ENCODE measurements at places on chromosomes 4 and X.

DNA sequence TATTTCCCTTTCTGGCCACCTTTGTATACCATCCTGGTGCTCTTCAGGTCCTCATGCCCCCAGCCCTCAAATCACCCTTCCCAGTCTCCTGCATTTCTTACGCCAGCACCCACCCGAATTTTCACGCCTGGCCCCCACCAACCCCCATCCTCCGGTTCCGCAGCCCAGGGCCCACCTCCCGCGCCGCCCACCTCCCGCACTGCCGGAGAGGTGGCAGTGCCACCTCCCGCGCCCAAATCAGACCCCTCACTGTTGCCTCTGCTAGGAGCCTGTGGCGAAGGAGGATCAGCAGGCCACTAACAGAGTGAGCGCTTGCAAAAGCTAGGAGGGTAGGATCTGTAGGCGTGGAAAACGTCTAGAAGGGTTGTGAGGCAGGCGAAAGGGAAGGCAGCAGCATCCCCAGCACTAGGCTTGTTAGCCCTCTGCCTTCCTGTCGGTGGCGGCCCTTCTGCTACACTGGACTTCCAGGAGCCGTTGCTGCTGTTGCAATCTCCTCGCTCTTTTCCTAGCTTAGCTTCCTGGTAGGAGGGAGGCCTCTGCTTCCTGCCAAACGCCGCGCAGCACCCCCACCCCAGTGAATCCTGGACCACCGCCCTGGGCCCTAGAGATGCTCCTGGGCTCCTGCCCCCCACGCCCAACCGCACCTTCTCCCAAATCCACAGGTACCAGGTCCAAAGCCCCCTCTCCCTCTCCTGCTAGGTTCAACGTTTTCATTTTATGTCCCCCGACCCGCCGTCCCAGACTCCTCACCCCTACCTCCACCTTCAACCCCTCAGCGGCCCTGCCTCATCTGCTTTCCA, 51.0 kb downstream of the SPIN2B start:
- no peak for DNase-seq

DNA sequence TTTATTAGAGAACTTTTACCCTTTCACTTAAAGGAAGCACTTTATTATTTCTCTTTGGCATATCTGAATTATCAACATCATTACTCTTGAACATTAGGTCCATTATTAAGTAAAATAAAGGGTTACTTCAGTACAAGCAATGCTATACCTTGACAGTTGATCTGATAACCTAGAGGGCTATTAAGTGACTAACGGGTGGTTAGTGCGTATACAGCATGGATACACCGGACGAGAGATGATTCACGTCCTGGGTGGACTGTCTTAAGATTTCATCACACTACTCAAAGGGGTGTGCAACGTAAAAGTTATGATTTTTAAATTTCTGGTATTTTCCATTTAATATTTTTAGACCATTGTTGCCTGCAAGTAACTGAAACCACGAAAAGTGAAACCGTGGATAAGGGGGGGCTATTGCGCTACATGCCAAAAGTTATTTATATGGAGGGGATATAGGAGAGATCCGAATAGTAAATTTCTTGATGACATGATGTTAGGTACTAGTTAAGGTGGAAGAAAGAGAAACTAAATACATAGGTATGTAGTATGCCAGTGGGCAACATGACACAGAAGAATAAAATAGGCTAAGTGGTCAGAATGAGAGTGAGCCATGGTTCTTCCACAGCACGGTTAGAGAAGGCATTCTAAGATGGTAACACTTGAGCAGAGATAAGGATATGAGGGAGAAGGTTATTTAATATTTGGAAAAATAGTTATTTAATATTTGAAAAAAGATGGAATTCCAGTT, 230.8 kb upstream of the ANKRD50 start:
- DNase-seq = no peak

- peak; percentile 33 for DNase-seq
Observed at GRCh38 chr4:742742-743311, 37.2 kb downstream of the PCGF3 start.

- no peak for DNase-seq
Observed at GRCh38 chr4:79163981-79164490, 161.8 kb downstream of the NAA11 start.

GRCh38 chr4:25123236-25123635, 37.0 kb downstream of the SEPSECS start:
- DNase-seq = no peak

GRCh38 chr4:105586638-105587328, 34.4 kb downstream of the ARHGEF38 start:
- DNase-seq = no peak

- DNase-seq = peak; percentile 32
Observed at GRCh38 chrX:111352424-111352823, 59.6 kb downstream of the DCX start.

DNA sequence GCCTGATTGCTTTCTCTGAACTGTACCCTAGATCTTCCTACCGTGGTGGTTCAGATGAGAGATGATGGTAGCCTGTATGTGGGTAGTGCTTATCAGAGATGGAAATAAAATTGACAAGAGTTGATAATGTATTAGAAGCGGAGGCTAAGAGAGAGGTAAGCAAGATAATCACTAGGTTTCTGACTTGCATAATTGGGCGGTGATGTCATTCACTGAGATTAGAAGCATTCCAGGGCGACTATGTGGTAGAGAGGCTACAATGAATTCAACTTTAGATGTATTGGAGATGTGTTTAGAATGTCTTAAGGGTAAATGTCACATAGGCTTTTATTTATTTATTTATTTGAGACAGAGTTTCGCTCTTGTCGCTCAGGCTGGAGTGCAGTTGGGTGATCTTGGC, 415 bp upstream of the TENM3 start:
- no peak for DNase-seq

DNA sequence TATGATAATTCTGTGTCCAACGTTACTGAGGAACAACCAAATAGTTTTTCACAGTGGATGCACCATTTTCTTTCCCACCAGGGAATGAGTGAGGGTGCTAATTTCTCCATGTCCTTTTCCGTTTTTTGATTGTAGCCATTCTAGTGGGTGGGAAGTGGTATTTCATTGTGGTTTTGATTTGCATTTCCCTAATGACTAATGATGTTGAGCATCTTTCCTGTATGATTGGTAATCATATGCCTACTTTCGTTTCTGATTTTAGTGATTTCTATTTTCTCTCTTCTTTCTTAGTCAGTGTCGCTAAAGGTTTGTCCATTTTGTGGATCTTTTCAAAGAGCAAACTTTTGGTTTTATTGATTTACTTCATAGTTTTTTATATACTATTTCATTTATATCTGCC, 32.1 kb upstream of the TEX13D start:
- no peak for DNase-seq

- DNase-seq = no peak
Observed at GRCh38 chrX:44971674-44972073, 98.7 kb downstream of the KDM6A start.

DNA sequence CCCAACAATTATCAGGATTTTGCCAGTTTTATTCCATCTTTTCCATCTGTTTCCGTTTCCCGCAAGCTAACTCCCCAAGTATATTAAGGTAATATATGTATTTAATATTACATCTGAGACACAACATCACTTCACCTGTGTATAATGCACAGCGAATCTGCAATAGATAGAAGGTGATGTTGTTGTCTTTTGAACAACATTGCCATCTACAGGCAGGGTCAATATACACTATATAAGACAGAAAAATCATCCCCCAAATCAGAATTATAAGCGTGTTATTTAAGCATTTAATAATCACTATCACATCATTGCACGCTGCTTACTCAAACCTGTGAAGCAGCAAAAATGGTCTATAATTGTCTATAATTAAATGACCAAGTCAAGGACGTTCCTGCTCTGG, 1115.5 kb downstream of the NLGN4X start:
- DNase-seq = no peak

DNA sequence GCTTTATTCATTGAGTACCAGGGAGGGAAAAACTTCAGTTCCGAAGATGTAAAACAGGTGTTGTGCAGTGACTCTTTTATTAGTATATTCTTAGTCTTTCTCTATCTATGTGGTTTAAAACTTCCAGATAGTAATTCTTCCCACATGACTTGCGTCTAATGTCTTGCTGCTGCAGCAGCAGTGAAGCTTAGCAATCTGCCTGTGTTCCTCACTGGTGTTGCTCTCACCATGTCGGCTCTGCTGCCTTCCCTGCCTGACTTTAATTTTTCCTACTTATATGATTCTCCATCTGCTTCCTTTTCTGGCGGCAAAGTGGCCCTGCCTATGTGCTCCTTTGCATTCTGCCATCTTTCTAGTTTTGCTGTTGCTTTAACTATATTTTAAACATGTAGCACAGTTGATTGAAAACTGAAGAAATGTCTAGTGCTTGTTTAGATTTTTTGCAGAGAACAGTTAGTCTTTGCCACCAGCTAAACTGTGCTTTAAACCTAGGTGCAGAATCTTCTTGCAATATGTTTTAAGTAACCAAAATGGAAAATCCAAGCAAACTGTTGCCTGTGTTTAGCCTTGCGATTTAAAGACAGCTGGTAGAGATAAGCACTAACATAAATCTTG, 1934.2 kb upstream of the IGFBP7 start:
- DNase-seq = no peak

GRCh38 chr4:67615119-67615518, 56.6 kb downstream of the STAP1 start:
- DNase-seq = no peak

DNA sequence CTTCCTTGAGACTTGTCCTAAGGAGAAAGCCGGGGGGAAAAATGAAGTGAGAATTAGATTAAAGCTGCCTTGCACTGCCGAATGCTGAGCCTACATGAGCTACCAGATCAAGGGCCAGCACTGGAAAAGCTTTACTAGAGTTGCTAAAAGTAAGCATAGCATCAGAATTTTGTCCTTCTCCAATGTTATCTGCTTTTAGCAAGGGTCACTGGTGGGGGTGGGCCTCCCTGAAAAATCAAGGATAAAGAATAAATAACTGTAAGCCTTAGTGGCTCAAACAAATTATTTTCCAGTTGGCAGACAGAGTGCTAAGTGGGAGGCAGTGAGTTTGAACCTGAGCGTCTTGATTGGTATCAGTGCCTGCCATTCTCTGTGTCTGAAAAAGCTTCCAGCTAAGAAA, 310.5 kb upstream of the PITX2 start:
- DNase-seq = no peak

DNA sequence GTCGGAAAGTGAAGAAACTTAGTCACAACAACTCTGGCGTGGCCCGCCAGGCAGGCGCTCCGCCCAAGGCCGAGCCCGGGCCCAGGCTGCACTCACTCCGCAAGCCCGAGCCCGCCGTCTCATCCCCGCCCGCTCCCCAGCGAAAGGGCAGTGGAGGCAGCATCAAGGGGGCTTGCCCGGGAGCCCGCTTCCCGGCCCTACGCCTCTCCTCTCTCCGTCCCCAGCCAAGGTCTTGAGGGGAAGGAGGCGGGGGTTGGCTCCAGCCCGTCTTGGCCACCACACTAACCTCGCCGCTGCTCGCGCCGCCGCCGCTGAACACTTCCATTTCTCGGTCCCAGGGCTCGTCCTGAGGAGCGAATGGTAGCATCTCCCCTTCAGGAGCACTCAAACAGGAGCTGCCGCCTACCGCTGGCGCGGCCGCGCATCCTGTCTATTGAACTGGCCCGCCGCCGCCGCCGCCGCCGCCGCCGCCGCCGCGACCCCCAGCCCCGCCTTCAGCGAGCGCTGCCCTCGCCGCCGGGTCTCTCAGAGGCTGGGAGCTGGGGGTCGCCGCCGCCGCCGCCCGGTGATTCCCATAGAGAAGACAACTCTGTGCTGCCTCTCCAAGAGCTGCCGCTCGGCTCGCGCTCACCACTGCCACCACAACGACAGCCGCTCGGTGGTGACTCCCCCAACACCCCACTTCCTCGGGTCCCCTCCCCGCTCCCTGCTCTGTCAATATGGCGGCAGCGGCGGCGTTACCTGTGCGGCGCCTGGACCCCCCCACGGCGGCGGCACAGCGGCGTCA, at the start of gene RPS6KA6:
TSS of gene RPS6KA6 (minus strand) at position 667 of the 787 bp plus-strand sequence. CDS start at position 367, 300 bp downstream.
- DNase-seq = peak; percentile 25

DNA sequence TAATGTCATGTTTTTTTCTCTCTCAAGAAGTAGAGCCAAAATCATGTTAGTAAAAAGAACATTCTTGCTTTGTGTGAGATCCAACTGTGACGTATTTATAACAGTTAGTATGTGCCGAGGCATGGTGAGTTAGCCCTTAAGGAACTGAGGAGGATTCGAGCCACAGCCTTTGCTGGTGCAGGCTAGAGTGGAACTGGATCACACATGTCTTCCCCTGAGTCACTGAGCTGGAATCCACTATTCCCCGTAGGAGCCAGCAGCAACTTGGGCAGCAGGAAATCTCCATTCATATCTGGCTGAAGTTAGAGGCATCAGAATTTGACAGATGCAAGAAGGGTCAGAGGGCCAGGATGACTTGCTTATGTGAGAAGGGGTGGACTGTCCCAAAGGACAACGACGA, 144.6 kb upstream of the KIT start:
- no peak for DNase-seq

- no peak for DNase-seq
Observed at GRCh38 chrX:134764202-134764785, 106.0 kb upstream of the PLAC1 start.

DNA sequence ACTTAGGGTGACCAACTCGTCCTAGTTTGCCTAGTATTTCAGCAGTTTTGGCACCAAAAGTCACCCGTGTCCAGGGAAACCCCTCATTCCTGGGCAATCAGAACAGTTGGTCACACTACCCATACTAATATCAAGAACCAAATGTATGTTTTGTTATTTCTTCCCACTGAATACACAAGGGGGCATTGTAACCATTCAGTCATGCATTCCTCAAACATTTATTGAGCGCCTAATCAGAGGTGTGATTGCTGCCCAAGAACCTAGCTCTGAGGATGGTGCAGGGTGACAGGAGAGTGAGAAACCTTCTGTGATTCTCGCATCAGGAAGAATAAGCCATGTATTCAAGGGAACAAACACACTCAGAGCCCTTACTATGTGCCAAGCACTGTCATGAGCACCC, 69.8 kb upstream of the RAI2 start:
- DNase-seq = no peak

- no peak for DNase-seq
Observed at GRCh38 chr4:165207016-165207430, 338 bp upstream of the KLHL2 start.

- DNase-seq = no peak
Observed at GRCh38 chrX:79601341-79602131, 234.4 kb upstream of the ITM2A start.

- no peak for DNase-seq
Observed at GRCh38 chr4:145451895-145452294, 29.8 kb upstream of the SMAD1 start.

DNA sequence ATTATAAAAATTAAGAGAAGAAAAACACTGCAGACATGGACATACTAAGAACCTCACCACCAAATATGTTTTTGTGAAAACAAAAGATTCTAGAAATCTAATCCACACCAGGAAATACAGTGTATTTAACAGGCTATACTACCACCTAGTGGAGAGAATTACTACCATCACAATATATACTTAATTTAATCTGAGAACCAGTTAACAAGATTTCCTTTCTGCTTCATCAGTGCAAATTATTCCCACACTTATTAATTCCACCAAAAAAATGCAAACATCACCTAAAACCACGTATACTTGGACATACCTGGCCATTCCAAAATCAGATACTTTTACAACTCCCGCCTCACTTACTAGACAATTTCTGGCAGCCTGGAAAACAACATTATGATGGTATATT, 7.0 kb upstream of the TXK start:
- peak; percentile 33 for DNase-seq
